ENCODE measurements at places on chromosomes 3 and 15.

GRCh38 chr15:97944724-97945123 is 15.8 kb upstream of the ARRDC4 start:
- DNase-seq: no peak

GRCh38 chr15:76296849-76297248 is 14.4 kb downstream of the ETFA start:
- no peak for DNase-seq

GRCh38 chr3:126903521-126903920 is 79.4 kb upstream of the PLXNA1 start:
- no peak for DNase-seq

DNA sequence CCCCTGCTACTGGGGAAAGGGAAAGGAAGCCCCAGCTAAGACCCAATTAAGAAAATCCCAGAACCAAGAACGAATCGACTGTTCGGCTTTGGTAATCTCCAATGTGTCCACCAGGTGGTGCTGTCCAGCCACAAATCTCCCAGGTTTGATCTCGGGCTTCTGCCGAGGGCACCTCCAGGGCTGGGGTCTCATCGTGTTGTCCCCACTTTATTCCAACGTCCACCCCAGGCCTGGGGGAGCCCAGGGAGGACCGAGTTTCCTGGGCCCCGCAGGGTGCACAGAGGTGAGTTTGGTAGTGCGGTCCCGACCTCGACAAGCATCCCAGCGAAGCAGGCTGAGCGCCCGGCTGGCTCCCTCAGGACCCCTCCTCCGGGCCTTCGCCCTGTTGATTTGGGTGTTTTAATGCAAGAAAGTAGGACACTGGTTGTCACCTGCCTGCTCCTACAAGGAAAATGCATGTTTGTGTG is 185.1 kb downstream of the GOLGA6L6 start:
- DNase-seq: peak; percentile 87

DNA sequence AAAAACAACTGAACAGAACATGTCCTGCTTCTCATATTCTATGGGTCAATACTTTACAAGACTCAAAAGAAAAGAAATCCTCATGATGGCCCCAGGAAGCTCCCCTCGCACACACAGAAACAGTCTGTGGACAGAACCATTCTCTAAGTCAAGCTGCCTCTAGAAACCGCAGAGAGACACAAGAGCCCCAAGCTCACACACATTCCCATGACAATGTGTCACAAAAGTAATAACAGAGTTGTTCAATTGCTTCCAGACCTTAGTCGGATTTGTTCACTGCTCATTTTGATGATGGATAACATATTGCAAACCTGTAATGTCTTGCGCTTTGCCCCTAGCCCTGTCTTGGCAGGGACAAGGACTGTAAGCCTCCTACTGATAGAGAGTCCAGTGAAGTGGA is 60.9 kb downstream of the UMPS start:
- DNase-seq: no peak

DNA sequence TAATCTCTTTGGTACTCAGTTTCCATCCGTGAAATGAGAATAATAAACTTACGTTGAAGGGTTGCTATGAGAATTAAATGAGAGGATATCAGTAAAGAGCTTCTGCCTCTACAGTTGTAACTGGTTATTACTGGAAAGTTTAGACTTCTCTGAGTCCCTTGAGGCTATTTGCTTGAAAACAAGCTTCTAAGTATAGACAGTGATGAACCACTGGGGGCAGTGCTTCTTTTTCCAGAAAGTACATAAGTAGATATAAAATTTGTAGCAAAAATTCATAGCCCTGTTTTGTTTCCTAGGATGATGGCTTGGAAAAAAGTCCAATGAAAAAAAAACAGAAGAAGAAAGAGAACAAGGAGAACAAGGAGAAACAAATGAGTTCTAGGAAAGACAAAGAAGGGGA is 87.1 kb downstream of the RGMA start:
- DNase-seq: no peak

DNA sequence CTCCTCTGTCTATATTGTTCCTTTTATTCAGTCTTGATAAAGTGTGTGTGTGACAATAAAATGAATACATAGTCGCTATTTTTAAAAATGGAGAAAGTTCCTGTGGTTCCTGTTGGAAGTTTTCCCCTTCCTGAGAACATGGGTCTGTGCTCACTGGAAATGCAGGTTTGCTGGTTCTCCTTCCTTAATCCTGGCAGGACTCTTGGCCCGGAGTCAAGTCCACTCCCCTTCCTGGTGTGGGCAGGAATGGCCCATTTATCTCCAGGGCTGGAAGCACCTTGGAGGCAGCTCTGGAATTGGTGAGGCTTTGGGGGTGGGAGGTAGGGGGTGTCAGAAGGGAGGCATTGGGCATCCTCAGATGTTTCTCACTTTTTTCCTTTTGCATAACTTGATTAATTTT is 30.1 kb downstream of the FOXL2 start:
- DNase-seq: no peak

DNA sequence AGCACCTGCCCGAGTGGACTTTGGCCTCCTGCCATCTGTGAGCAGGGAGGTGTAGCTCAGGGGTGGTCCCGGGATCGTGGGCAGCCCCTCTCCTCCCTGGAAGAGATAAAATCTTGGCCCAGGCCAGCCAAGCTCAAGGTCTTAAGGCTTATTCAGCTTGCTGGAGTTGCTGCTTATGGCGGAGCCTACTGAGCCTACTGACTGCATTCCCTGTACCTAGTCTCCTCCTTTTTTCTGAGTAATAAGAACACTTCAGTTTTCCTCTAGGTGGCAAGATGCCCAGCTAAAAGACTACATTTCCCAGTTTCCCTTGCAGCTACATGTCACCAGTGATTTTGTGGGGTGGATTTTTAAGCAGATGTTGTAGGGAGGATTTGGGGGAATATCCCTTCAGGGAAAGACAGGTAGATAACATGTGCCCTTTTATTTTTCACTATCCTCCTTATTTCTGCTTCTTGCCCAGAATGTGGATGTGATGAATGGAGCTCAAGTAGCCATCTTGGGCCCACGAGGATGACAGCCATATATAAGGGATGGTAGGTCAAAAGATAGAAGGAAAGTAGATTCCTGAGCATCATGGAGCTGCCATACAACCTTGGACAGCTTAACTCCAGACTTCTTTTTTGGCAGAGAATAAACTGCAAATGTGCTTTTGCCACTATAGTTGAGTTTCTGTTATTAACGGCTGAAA is 41.4 kb upstream of the INSYN1 start:
- DNase-seq: no peak

DNA sequence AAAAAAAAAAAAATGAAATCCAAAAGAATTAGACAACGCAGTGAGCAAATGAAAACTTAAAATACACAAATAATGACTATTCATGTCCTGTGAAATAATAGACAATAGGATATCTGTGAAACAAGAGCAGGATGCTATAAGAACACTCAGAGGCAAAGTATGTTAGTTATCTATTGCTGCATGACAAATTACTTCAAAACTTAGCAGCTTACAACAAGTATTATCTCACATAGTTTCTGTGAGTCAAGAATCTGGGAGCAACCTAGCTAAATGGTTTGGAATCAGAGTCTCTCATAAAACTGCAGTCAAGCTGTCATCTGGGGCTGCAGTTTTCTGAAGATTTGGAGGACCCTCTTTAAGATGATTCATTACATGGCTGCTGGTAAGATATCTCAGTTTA is 36.5 kb upstream of the ZMAT3 start:
- no peak for DNase-seq

DNA sequence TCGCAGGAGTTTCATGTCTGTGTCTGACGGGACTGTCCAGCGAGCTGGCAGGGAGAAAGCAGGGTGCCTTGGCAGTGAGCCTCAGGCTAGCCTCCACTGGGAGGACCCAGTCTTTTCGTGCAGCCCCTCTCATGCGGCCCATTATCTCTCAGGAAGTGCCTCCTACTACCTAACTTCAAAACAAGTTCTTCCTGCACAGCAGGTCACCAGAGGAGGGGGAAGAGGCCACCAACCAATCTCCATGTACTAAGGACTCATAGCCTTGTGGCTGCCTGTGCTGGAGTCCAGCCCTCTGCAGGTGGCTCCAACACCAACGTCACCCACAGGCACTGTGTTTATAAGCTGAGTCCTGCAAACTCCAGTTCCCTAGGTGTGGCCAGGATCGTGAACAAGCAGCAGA is 4.8 kb downstream of the VIPR1 start:
- no peak for DNase-seq

DNA sequence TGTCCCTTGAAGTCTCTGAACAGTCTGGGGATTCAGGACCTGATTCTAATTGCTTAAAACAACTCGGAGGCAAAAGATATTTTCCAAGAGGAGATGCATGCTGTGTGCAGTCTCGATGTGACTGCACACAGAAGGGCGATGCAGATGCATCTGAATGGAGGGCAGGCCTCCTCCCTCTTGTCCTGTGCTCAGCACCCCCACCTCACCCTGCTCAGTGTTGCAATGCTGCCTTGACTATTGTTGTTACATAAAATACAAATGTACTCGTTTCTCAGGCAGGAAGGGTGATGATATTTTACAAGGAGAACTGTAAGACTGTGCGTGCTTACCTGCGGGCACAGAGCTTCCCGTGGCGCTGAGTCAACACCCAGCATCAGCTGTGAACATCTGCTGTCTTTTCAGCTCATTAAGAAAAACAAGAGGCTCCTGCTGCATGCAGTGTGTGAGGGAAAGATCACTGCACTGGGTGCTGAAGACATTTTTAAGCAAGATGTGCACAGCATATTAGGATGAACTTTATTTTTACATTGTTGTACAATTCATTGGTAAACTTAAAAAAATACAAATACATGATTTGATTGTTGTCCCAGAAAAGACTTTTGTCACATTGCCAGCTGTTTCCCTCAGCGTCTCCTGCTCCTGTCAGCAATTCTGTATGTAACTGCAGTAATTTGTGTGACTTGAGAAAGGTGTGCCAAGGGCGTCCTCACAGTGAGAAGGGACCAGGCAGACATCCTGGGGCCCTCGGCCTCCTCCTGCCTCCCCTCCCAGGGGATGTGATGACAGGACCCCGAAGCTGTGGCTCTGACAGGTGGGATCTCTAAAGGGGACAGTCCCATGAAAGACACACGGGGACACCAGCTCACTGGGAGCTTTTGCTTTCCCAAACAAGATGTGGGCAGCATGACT is 56.3 kb upstream of the RPL32 start:
- DNase-seq: peak; percentile 26

- no peak for DNase-seq
These were observed 66.4 kb downstream of the TCF12 start for GRCh38 chr15:56984681-56985481.

- peak; percentile 74 for DNase-seq
These were observed 11.9 kb downstream of the CX3CR1 start for GRCh38 chr3:39267631-39268548.

- DNase-seq: no peak
These were observed 8.8 kb upstream of the ANKUB1 start for GRCh38 chr3:149801195-149801594.

GRCh38 chr15:62709261-62709660 is 333.3 kb upstream of the TPM1 start:
- no peak for DNase-seq

- DNase-seq: no peak
These were observed 21.5 kb downstream of the SSUH2 start for GRCh38 chr3:8622873-8623691.

DNA sequence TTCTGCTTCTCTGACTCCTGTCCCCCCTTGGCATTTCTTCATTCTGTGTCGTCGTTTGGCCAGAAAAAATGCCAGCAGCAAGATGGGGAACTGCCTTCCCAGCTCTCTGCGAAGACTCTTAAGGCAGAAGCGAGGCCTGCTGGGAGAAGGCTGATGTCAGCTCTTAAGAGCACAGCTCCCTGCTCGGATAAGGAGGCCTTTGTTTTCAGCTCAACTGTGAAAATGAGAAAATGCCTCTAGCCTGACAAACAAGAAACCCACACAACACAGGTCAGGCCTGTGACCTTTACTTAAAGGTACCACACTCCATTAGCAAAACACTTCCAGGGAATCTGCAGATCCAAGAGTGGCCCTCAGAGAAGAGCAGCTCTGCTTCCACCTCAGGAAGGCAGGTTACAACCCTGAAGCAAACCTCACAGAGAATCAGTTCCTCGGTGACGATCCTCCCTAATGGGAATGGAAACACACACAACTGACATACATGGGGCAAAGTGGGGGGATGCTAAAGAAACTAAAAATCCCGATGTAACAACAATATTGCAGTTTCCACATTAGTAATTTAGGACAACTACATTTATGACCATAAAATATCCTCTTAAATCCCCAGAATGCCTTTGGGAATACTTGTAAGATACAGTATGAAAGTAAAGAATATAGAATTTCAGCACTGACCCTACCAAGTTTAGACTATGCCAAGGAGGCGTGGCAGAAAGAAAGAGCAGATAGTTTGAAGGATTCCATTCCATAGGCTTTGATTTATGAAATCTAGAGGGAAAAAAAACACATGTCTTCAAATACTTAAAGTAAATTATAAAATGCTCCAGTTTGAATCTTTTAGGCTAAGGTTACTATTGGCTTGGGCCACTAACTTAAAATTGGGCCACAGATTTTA is 52.1 kb downstream of the VGLL4 start:
- no peak for DNase-seq

GRCh38 chr15:76756381-76756780 is 148.8 kb downstream of the SCAPER start:
- DNase-seq: no peak

- no peak for DNase-seq
These were observed 25.3 kb downstream of the CMSS1 start for GRCh38 chr3:99842826-99843589.

GRCh38 chr3:130755666-130756065 is 9.0 kb upstream of the PIK3R4 start:
- DNase-seq: no peak

GRCh38 chr3:100103558-100104441 is 10.5 kb downstream of the FILIP1L start:
- DNase-seq: no peak

GRCh38 chr15:63544258-63545026 is 40.0 kb downstream of the USP3 start:
- no peak for DNase-seq

DNA sequence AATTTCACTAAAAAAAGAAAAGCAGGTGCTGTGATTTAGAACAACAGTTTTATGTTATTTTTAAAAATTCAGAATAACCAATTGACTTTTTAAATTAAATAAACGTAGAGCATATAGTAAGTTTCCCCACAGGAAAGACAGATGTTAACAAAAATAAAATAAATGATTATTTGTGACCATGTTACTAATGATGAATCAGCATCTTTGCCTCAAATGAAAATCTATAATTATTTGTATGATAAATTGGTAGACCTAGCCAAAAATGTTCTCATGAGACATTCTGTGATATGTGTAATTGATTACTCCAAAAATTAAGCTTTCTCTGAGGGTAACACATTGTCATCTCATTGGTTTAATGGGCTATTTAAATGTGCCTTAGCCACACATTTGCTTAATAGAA is 948.0 kb downstream of the NAALADL2 start:
- no peak for DNase-seq

- DNase-seq: peak; percentile 69
These were observed 55.0 kb upstream of the CHD2 start for GRCh38 chr15:92845126-92845508.

- DNase-seq: no peak
These were observed 31.9 kb downstream of the RAB8B start for GRCh38 chr15:63221346-63221745.
